ENCODE measurements at places on chromosomes 7 and 10. TPM values are rescaled to one million over a fixed set of nuclear protein-coding genes. Genes with fewer than 3 reads are reported as not detected.

ZYX gene
- polyA plus RNA-seq = 35.0 TPM

HTRA1 gene
- polyA plus RNA-seq = not detected

- H3K4me3 ChIP-seq = no peak overlapping the region
- 0 out of 2 replicates have a peak, but pooled peaks cover 3% of the 10 kb centered on the region for H3K4me1 ChIP-seq
- H3K27ac ChIP-seq = no peak overlapping the region
- peaks cover 33% of the 10 kb centered on the region for H3K36me3 ChIP-seq
Observed at GRCh38 chr10:95253007-95253406, 37.8 kb downstream of the PDLIM1 start.

DNA sequence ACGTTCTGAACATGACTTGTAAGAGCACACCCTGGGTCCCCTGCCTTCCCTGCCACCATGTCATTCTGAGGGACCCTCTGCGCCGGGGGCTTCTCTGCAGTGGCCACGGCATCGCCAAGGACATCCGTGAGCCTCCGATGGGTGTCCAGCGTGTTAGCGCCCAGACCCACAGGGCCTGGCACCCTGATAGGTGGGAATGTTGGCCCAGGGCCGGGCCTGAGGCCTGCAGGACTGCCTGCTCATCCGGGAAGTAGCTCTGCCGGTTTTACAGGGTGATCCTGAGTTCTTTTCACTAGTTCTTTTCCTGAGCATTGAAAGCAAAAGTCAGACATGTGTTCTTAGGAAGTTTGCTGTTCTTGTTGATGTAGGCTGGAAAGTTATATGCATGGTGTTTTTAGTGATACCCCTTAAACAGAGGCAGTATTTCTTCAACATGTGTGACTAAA lies 54.5 kb downstream of the WDR37 start:
- no peak for DNase-seq
- H3K4me1 ChIP-seq = peaks cover 4% of the 10 kb centered on the region
- no peak overlapping the region for H3K27ac ChIP-seq

DNA sequence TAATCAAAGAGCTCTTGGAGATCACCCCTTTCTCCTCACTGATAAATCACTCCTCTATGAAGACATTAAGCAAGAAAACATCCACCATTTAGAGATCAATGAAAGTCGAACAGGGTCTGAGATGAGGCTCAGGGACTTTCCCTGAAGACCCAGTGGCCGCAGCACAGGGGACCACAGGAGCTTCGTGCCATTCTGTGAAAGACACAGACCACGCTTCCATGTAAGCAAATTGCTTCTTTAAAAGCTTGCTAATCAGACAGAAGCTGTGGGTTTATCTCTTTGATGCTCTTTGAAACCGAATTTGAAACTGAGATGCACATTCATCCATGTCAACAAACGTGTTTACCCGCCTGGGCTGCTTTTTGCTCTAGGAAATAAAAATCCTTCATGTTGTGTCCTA lies 231.9 kb upstream of the PPP2R2D start:
- H3K4me3 ChIP-seq = no peak overlapping the region
- no peak overlapping the region for H3K27ac ChIP-seq
- H3K4me1 ChIP-seq = no peaks in the 10 kb centered on the region
- H3K36me3 ChIP-seq = no peaks in the 10 kb centered on the region
- no peak for DNase-seq

HDAC9 gene
- polyA plus RNA-seq = 0.19 TPM

VWA2 gene
- not detected for polyA plus RNA-seq

DNA sequence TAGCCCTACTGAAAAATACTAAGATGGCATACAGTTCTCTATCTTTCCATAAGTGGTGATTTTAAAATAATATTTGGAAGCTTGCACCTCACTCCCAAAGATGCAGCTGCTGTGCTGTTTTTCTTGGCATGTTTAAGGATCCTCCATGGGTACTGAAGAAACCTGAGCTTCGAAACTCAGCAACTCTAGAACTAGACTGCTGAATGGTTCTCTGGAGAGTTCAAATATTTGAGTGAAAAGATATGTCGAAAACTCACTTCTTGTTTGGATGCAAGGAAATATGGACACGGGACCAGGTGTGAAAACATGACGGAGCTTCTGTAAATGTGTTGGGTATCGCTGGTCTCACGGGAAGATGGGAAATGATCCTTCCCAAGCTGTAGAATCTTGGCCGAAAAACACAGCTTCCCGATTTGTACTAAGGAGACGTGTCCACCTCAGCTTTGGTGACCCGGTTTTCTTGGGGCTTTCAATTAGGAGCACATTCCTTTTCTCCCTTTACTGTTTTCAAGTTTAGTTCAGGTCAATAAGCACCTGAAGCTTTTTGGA lies 543.8 kb upstream of the NRP1 start:
- H3K4me1 ChIP-seq = no peaks in the 10 kb centered on the region
- no peak for DNase-seq
- no peak overlapping the region for H3K4me3 ChIP-seq
- H3K36me3 ChIP-seq = no peaks in the 10 kb centered on the region
- no peaks in the 10 kb centered on the region for H3K27me3 ChIP-seq
- no peak overlapping the region for H3K27ac ChIP-seq

DNA sequence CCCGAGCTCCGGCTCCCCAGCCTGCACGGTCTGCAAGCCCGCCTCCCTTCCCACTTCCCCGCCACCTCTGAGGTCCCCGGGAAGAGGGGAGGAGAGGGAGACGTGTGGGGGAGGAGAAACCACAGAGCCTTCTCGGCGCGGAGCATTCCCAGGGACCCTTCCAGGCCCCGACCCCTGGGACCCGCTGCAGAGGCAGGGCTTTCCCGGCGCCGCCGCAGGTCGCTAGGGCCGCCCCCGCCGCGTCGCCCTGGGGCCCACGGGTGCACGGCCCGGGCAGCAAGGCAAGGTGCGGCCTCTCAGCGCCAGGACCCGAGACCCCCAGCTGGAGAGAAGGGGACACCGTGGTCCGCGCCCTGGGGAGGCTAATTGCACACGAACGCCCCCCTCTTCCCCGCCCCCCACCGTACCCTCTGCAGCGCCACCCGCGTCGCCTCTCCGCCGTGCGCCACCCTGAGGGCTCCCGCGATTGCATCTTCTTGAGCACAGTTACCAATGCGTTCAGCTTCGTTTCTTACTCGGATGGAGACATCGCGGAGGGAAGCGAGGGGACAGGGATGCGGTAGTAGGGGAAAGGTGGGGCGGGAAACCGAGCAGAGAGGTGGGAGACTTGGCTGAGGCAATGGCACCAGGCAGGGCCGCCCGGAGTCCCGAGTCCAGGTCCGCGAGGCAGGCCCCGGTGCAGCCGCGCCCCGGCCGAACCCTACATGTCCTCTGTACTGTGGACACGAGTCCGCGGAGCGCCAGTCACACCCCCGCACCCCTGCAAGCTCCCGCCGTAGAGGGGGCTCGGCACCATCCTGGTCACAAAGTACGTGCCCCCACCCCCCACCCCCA lies 28.9 kb downstream of the SKIDA1 start:
- H3K4me3 ChIP-seq = peak overlapping the region; percentile 71
- H3K27ac ChIP-seq = peak overlapping the region; percentile 85
- H3K36me3 ChIP-seq = no peaks in the 10 kb centered on the region

- no peaks in the 10 kb centered on the region for H3K36me3 ChIP-seq
- DNase-seq = no peak
- H3K27ac ChIP-seq = no peak overlapping the region
Observed at GRCh38 chr10:91552274-91553095, 80.4 kb downstream of the PPP1R3C start.

- H3K4me3 ChIP-seq = no peak overlapping the region
- DNase-seq = no peak
- H3K4me1 ChIP-seq = no peaks in the 10 kb centered on the region
Observed at GRCh38 chr7:17506095-17506494, 207.6 kb downstream of the AHR start.

SLC26A5 gene
- polyA plus RNA-seq = not detected

GRCh38 chr7:75958802-75959543 lies 35.4 kb downstream of the TMEM120A start:
- no peak overlapping the region for H3K27ac ChIP-seq
- no peaks in the 10 kb centered on the region for H3K27me3 ChIP-seq
- no peak overlapping the region for H3K4me3 ChIP-seq
- H3K4me1 ChIP-seq = peaks cover 6% of the 10 kb centered on the region
- H3K36me3 ChIP-seq = peaks cover 69% of the 10 kb centered on the region
- DNase-seq = no peak

DNA sequence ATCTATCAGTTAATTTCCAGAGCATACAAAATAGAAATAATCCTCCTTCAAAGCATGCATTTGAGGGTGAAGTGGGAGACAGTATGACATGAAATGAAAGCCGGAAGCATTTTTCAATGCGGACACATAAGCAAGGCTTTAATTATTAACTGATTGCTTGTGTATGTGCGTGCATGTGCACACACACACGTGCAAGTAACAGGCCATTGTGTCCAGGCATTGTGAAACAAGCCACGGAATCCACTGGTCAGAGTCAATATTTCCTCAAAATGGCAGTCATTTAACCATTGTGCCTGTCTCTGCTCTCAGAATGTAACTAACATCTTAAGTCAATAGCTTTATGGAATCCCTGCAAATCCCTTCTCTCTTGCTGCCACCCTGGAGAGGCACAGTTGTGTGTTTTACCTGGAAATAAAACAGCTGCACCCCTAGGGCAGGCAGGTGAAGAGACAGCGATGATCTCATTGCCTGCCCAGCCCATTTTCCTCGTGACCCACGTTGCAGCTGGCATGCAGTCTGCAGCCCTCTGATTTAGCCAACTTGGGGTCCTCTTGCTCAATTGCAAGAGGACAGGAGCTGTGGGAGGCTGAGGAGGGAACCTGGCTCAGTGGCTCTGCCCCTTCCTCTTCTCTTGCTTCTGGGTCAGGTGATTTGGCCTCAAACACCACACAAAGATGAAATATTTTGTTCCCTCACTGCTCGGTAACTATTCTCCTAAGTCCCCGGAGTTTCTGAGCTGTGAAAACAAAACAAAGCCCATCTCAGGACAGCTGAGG lies 500.9 kb upstream of the ZMIZ1 start:
- no peak for DNase-seq
- peaks cover 6% of the 10 kb centered on the region for H3K27me3 ChIP-seq
- no peaks in the 10 kb centered on the region for H3K4me1 ChIP-seq
- H3K4me3 ChIP-seq = no peak overlapping the region
- no peaks in the 10 kb centered on the region for H3K36me3 ChIP-seq

Data from K562 (cell line).